ENCODE measurements at places on chromosomes 5 and 9.

GRCh38 chr9:81559709-81560108, 129.6 kb downstream of the TLE1 start:
- DNase-seq, result no peak

DNA sequence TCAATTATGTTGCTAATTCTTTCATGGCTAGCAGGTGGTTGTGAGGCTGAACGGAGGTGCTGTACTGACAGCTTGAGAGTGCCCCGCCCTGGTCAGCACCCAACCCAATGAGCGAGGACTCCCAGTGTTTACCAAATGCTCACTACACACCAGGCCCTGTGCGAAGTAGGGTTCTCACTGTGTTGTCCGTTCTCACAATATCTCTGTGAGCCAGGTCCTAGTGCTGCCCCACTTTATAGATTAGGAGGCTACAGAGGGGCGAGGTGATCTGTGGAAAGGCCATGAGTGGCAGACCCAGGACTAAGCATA, 28.2 kb downstream of the COL15A1 start:
- no peak for DNase-seq

GRCh38 chr5:146894753-146895521, 16.4 kb upstream of the PPP2R2B start:
- DNase-seq, result no peak

- DNase-seq, result no peak
Observed at GRCh38 chr5:31573494-31574142, 41.5 kb downstream of the C5orf22 start.

DNA sequence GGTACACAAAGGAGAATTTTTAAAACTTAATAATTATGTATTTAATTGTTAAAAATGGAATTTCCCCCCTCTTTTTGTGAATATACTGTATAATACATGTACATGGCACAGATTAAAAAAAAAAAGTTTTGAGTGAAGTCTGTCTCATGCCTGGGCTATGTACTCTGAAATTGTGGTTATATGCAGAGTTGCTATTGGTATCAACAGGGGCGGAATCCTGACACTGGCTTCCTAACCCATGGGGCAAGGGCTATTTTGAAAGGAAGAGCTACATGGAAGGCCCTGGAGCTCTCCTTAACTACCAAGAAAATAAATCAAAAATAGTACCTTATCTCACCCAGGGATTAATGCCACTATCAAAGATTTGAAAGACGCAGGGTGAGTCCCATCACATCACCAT, 865 bp upstream of the FAM193B start:
- DNase-seq, result no peak

DNA sequence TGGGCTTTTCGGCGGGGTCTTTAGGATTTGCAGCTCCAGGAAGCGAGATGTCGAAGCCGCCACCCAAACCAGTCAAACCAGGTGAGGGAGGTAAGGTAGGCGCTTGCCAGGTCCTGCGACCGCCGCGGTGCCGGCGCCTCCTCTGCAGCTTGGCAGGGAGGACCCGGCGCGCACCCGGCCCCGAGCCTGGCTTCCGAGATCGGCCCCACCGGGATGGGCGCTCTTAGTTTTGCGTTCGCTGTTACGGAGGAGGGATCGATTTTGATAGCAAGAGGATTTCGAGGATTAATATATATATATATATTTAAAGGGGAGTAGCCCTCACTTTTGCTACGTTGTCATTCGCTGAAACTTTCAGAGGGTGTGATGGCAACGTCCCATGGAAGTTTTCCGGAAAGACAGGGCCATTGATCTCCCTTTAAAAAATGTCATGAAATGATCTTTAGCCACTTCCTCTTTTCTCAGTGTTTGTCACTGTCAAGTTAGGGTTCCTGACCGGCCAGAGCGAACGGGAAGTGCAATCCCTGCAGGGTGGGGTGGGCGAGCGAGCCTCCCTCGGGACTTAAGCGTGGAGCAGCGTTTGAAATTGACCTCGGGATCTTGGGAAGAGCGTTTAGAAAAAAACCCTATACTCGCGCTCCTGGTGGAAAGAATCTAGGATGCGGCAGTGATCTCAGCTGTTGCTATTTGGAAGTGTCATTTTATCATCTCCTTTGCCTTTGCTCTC, 495 bp downstream of the OSTF1 start:
- DNase-seq, result no peak
